Naive thymus-derived CD4-positive, alpha-beta T cell (primary cell): ENCODE measurements at places on chromosomes 6 and 20. TPM values are rescaled to one million over a fixed set of nuclear protein-coding genes. Genes with fewer than 3 reads are reported as not detected.

- H3K36me3 ChIP-seq = no peaks in the 10 kb centered on the region
- no peak overlapping the region for H3K4me3 ChIP-seq
- H3K27me3 ChIP-seq = no peaks in the 10 kb centered on the region
- no peak for DNase-seq
- H3K27ac ChIP-seq = no peak overlapping the region
These were observed 46.0 kb upstream of the BHLHE23 start for GRCh38 chr20:63052571-63053431.

The SNAI1 gene
- 0.34 TPM for polyA plus RNA-seq

- H3K4me3 ChIP-seq = no peak overlapping the region
- H3K4me1 ChIP-seq = no peaks in the 10 kb centered on the region
- H3K36me3 ChIP-seq = no peaks in the 10 kb centered on the region
- H3K27me3 ChIP-seq = no peaks in the 10 kb centered on the region
These were observed 216.0 kb downstream of the SAMD5 start for GRCh38 chr6:147724454-147724853.

GRCh38 chr20:51221791-51222408 lies 199.0 kb upstream of the KCNG1 start:
- DNase-seq = no peak
- H3K27ac ChIP-seq = no peak overlapping the region
- H3K4me1 ChIP-seq = no peaks in the 10 kb centered on the region
- no peaks in the 10 kb centered on the region for H3K27me3 ChIP-seq

The APCDD1L gene
- 0.18 TPM for polyA plus RNA-seq

GRCh38 chr6:105453968-105454367 lies 51.1 kb upstream of the PREP start:
- no peaks in the 10 kb centered on the region for H3K36me3 ChIP-seq
- peaks cover 43% of the 10 kb centered on the region for H3K4me1 ChIP-seq
- no peak for DNase-seq
- no peak overlapping the region for H3K27ac ChIP-seq
- H3K27me3 ChIP-seq = no peaks in the 10 kb centered on the region

DNA sequence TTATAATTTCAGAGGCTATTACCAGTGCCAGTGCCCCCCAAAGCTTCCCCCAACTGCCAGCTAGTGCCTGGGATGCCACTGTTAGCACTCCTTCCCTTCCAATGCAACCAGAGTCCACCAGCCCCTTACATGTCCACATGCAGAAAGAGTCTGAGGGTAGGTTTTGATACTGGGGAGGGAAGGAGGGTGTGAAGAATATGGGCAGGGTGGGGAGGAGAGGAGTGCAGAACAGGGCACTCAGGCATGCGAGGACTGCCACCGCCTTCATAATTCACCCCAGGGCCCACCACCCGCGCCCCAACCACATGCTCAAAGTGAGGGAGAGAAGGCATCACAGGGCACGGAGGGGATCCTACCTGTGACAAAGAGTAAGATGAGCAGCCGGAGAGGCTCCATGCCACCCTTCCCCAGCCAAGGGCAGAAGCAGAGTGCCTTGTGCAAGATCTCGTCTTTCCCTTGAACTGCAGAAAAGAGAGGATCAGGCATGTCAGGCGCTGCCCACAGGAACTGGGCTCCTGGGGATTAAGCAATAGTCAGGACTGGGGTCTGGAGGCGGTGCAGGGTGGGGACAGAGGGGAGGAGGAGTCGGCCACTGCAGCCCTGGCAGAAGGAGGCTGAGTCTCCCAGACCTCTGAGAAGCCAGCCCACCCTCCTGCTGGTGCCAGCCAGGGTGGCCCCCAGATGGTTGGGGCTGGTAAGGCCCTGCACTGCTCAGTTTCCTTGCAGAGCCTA lies at the start of gene TREM2:
TSS of gene TREM2 (minus strand) at position 430 of the 732 bp plus-strand sequence. CDS start at position 396, 34 bp downstream.
- no peak for DNase-seq
- H3K27me3 ChIP-seq = no peaks in the 10 kb centered on the region
- no peak within 1 kb of the TSS for H3K4me3 ChIP-seq
- H3K36me3 ChIP-seq = no peaks in the 10 kb centered on the region
- H3K27ac ChIP-seq = no peak within 1 kb of the TSS
- no peaks in the 10 kb centered on the region for H3K4me1 ChIP-seq

DNA sequence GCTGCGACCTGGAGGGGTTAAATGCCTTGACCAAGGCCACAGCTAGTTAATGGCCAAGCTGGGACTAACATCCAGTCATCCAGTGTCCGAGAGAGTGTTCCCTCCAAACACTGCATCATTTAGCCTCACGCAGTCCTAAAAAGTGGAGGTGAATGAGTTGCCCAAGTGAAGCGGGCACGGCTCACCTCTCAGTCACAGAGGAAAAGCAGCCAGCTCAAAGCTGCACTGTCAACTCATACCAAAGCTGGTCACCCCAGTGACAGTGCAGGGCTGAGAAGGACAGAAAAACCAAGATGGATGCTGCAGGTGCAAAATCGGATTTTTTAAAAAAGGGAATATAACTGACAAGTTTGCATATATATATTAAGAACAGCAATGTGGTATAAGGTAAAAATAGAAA lies 168.5 kb downstream of the SYNDIG1 start:
- peaks cover 2% of the 10 kb centered on the region for H3K27me3 ChIP-seq
- H3K4me1 ChIP-seq = no peaks in the 10 kb centered on the region
- no peak for DNase-seq

GRCh38 chr20:63360850-63361518 lies at the start of gene CHRNA4:
Gene CHRNA4 (minus strand): TSS chr20:63361349. CDS start chr20:63361165, 184 bp downstream.
- H3K27ac ChIP-seq = no peak within 1 kb of the TSS
- no peak for DNase-seq
- H3K4me3 ChIP-seq = no peak within 1 kb of the TSS

GRCh38 chr6:34319471-34319885 lies 70.7 kb upstream of the SMIM29 start:
- DNase-seq = no peak
- no peak overlapping the region for H3K4me3 ChIP-seq
- no peaks in the 10 kb centered on the region for H3K36me3 ChIP-seq
- no peak overlapping the region for H3K27ac ChIP-seq
